Stimulated activated CD8-positive, alpha-beta memory T cell treated with anti-CD3 and anti-CD28 coated beads, Interleukin-4, amount 100 ng/mL, for 1 hour (primary cell): ENCODE measurements at places on chromosomes 6 and 20.

- DNase-seq: peak; percentile 22
These were observed 3.0 kb downstream of the E2F3 start for GRCh38 chr6:20404641-20405032.

DNA sequence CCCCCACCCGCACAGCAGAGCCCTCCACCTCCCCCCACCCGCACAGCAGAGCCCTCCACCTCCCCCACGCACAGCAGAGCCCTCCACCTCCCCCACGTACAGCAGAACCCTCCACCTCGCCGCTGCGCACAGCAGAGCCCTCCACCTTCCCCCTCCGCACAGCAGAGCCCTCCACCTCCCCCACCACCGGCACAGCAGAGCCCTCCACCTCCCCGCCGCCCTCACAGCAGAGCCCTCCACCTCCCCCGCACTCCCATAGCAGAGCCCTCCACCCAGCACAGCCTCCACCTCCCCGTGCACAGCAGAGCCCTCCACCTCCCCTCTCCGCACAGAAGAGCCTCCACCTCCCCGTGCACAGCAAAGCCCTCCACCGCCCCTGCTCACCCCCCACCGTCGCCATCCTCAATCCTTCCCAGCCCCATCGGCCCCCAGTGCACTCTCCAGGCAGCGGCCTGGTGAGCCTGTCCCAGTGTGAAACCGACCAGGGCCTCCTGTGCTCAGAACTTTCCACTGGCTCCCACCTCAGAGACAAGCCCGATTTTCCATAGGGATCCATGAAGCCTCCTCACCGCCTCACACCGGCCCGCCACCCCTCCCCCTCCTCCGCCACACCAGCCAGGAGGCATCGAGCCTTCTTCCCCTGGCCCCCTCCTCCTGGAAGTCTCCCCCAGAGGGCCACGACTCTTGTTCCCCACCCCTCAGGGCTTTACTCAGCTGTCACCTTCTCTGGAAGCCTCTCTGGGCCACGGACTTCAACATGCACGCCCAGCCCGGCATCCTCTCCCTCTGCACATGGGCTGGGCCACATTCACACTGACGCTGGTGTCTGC is 347.1 kb downstream of the ZFAND3 start:
- DNase-seq: no peak

DNA sequence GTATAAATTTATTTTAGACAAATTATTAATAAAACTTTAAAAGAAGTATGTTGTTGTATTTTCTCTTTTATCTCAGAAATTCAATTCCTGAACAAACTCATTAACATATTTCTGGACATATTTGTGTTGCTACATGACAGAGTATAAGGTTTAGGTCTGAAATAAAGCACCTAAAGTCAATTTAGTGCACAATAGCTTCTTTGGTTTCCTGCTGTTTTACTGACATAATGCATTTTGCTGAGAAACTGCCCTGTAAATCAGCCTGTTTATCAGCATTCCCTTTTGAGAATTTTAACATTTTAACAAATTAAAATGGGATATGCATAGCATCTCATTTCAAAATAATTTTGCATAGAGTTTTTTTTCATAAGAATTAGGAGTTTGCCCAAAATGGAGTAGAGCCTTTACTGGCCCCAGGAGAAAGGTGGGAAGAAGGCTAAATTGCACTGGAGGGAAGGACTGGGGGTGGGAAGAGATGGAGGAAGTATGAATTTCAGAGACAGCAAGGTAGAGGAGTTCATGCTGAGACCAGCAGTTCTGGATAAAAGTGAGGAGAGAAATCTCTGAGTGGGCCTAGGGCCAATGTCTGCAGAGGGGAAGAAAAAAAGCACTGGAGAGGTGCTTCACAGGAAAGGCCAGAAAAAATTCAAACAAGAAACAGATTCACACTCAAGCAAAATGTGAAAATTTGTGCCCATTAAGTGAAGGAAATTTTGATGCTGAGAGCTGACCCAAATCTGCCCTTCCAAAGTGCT is 324.2 kb upstream of the HSF2 start:
- no peak for DNase-seq

DNA sequence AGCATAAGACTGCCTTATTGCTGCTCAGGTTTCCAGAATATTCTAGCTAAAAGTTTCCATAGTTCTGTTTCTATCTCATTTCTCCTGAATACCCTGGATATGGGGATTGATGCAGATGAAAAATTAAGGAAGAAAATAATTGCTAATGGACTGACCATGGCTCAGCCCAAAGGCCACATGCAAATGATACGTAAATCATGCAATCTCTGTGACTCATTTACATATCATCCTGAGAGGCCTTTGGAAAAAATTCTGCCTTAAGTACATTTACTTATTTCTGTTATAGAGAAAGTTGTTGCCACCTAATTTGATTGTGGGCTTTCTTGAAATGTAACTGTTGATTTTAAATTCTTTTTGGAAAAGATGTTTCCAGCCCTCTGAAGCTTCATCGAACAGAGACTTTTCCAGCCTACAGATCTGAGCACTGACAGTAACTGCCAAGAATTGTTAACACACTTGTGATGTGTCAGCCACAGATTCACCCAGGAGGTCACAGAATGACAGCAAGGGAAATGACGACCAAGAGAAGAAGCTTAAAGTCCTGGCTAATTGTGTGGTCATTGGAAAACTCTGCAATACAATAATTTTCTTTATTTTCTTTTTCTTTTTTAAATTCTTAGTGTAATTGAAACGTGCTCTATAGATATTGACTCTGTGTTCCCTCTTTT is 174.8 kb downstream of the DOK5 start:
- no peak for DNase-seq

- DNase-seq: no peak
These were observed 93.0 kb upstream of the ELOVL5 start for GRCh38 chr6:53441761-53442160.

- no peak for DNase-seq
These were observed 1217.7 kb downstream of the EPHA7 start for GRCh38 chr6:92201618-92202017.

DNA sequence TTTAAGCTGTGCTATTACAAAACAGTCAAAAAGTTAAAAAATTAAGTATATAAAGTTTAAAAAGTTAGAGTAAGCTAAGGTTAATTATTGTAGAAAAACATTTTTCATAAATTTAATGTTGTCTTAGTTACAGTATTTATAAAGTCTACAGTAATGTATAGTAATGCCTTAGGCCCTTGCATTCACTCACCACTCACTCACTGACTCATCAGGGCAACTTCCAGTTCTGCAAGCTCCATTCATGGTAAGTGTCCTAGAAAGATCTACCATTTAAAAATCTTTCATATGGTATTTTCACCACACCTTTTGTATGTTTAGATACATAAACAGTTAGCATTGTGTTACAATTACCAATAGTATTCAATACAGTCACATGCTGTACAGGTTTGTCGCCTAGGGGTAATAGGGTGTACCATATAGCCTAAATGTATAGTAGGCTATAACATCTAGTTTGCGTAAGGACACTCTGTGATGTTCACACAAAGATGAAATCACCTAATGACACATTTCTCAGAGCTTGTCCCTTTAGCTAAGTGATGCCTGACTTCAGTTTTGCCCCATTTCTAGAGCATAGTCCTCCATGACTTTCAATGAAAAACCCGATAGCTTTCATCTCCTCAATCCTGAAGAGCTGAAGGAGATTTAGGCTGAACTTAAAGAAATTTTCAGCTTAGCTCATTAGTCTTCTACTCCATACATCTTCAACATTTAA is 14.9 kb upstream of the HLA-DRA start:
- DNase-seq: no peak

GRCh38 chr6:132287101-132287500 is 114.2 kb downstream of the MOXD1 start:
- DNase-seq: no peak

DNA sequence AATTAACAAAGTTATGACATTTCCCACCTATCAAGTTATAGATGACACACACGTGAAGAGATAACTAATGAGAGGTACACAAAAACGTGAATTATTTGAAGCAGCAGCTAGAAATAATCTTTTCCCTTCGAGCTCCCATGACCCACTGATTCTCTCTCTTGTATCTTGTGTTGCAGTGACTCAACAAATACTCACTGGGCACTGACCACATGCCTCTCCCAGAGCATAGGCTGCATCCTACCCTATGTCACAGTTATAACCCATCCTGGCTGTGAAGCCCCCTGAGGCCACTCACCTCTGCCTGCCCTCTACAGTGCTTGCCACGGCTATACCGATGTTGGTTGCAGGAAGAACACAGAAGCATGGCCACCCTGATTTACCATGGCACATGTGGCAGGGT is 91.8 kb downstream of the INSM1 start:
- DNase-seq: no peak

DNA sequence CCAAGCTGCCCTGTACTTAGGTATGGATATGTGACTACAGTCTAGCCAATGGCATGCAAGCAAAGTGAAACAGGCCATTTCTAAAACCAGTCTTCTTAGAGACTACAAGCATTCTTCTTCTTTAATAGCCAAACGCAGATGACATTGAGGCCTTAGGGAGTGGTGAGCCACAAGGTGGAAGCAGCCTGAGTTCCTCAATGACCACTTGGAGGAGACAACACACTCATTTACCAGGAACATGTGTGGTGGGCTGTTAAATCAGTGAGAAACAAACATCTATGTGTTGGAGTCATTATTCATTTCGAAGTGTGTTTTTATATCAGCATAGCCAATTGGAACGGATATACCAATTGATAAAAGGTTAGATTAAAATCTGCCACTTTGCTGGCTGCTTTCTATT is 122.0 kb downstream of the GFRAL start:
- no peak for DNase-seq

- no peak for DNase-seq
These were observed 754 bp upstream of the TMEM170B start for GRCh38 chr6:11536795-11537194.

DNA sequence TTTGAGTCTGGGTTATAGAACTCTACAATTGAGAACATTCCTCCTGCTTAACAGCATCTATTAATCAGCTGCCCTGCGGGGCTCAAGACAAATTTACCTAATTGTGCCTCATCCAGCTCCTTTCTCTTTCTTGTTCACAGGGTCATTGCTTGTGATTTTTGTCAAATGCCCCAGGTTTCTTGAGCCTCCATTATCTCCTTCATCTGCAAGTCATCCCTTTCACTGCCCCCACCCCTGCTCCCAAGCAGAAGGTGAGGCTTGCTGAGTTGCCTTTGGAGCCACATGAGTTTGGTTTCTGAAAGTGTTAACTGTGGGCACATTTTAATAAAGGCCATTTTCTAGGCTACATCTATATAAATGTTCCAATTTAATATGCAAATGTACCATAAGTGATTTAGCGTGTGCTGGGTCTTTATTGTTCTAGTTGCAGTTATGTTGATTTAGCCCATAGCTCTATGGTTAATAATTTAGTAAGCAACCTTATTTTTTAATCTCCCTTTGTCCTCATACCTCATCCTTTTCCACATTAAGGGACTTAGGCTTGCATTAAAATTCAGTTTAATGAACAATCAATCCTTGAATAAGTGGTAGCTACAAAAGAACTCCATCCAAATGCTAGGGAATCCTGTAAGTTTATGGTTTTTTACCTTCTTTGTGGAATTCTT is 56.1 kb downstream of the VSTM2L start:
- no peak for DNase-seq

- no peak for DNase-seq
These were observed 23.3 kb downstream of the BAG2 start for GRCh38 chr6:57195457-57195856.

DNA sequence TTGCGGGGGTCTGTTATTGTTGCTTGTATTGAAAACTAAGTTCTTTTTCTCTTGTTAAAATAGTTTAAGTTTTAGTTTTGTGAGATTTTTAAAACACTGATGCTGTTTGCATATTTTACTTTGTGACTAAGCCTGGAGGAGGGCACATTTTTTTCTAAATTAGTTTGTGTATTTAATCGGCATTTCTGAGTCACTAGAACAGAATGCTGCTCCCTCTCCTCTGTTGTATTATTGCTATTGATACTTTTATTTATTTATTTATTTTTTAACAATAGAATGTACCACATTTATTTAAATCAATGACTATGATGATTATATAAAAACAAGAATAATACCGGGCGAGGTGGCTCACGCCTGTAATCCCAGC is 5.1 kb upstream of the FAM50B start:
- DNase-seq: no peak

- no peak for DNase-seq
These were observed 54.3 kb upstream of the CNR1 start for GRCh38 chr6:88220493-88220892.

DNA sequence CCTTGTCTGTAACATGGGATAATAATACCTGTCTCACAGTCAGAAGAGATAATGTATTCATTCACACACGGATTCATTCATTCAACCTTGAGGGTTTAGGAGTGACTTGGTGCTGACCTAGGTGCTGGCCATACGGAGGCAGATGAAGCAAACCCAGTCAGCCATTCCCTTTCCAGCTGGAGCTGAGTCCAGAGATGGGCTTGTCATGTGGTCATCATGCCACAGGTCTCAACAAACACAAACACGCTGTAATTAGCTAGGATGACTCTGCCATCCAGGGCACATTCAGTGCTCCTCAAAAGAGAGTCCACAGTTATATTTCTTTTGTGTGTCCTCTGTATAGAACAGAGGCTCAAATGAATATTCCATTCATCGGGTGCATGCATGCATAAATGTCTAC is 19.5 kb upstream of the PRELID3B start:
- DNase-seq: no peak

DNA sequence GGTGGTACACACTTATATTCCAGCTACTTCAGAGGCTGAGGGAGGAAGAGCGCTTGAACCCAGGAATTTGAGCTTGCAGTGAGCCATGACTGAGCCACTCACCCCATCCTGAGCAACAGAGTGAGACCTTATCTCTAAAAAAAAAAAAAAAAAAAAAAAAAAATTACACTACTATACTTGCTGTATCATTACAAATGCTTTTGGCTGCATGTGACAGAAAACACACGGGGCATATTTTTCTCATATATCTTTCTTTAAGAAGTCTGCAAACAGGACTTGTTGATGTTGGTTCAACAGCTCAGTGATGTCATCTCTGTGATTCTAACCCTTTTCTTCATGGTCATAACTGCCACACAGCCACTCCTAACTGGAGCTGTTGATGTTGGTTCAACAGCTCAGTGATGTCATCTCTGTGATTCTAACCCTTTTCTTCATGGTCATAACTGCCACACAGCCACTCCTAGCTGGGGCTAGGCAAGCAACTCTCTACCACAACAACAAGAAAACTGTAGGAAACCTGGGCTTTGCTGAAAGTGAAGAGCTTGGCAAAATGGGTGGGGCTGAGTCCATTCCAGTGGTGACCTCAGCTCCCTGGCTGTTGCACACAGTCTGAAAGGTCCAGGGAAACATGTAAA is 19.8 kb downstream of the MTFR2 start:
- no peak for DNase-seq

DNA sequence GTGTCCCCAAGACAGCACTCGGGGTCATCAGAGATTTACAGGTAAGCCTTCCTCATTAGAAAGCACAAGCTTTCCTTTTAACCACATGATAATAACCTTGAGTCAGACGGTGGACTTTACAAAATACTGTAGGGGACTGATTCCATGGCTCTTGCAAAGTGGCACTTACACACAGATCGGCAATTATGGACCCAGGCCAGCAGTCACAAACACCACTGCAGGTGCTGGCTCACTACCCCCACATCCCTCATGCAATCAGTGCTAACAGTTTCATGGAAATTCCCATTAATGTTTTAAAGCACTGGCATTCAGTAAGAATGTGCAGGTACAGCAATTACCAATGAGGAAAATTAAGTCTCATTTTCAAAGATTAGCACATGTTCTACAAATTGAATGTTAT is 516.5 kb downstream of the PRKN start:
- no peak for DNase-seq
